Colonic mucosa (tissue), 4 donors: ENCODE measurements at places on chromosomes 13 and 19. TPM values are rescaled to one million over a fixed set of nuclear protein-coding genes. Genes with fewer than 3 reads are reported as not detected.

DNA sequence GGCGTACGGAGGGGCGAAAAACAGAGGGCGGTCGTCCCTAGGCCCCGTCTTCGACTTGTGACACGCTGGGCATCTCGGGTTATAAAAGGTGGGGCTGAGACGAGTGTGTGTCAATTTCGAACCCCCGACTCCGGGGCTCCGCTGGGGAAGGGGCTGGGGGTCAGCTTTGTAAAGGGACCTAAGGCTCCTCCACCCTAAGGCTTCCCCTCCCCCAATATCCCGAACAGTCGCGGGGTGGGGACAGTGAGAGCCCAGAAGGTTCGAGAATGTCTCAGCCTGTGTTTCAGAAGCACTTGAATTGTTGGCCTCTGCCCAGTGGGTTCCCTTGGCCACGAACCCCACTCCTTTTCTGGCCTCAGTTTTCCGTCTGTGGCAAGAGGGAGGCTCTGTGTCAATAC is 450 bp downstream of the SELENOW start:
- DNase-seq = peak; percentile 78
- H3K36me3 ChIP-seq = no peaks in the 10 kb centered on the region
- H3K27ac ChIP-seq = peak overlapping the region; percentile 90

- H3K36me3 ChIP-seq = no peaks in the 10 kb centered on the region
- no peaks in the 10 kb centered on the region for H3K4me1 ChIP-seq
- H3K27ac ChIP-seq = no peak overlapping the region
- DNase-seq = no peak
Measured at GRCh38 chr13:82661126-82661525, 1221.1 kb downstream of the SLITRK1 start.

- no peak overlapping the region for H3K4me3 ChIP-seq
- no peak for DNase-seq
- H3K4me1 ChIP-seq = no peaks in the 10 kb centered on the region
- no peak overlapping the region for H3K27ac ChIP-seq
- H3K36me3 ChIP-seq = no peaks in the 10 kb centered on the region
Measured at GRCh38 chr13:70023516-70023915, 84.1 kb upstream of the ATXN8OS start.

GRCh38 chr19:17163652-17164051 is 51.5 kb upstream of the USE1 start:
- H3K4me3 ChIP-seq = no peak overlapping the region
- no peaks in the 10 kb centered on the region for H3K4me1 ChIP-seq
- H3K27me3 ChIP-seq = no peaks in the 10 kb centered on the region

GRCh38 chr19:41968751-41969595 is 9.9 kb upstream of the RABAC1 start:
- no peaks in the 10 kb centered on the region for H3K36me3 ChIP-seq
- H3K4me3 ChIP-seq = no peak overlapping the region
- no peak for DNase-seq
- no peaks in the 10 kb centered on the region for H3K4me1 ChIP-seq
- no peaks in the 10 kb centered on the region for H3K27me3 ChIP-seq

- H3K4me1 ChIP-seq = no peaks in the 10 kb centered on the region
- no peak for DNase-seq
- no peak overlapping the region for H3K27ac ChIP-seq
- H3K27me3 ChIP-seq = no peaks in the 10 kb centered on the region
Measured at GRCh38 chr13:66967811-66968597, 262.1 kb downstream of the PCDH9 start.

DNA sequence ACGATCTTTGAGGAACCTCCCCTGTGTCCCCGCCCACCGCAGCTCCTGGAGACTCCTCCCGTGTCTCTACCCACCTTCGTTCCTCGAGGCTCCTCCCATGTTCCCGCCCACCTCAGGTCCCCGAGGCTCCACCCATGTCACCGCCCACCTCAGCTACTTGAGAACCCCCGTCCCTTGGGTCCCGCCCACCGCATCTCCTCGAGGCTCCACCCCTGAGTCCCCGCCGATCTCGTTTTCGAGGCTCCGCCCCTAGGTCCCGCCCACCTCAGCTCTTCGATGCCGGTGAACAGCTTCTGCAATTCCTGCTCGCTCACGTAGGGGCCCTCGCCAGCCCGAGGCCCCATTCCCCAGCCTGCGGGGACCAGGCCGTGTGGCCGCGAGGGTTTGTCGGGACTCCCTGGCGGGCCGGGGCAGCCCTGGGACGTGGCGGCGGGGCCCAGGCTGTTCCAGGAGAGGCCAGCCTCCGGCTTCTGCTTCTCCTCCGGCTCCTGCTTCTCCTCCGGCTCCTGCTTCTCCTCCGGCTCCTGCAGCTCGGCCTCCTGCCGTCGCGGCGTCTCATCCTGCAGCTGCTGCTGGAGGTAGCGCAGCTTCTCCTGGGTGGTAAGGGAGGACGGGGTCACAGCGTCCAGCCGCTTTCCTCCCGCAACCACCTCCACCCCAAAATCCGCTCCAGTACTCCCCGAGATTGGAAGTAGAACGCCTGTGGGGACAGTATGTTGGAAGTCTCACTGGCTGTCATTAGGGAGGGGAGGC is 16.7 kb downstream of the TSKS start:
- H3K4me3 ChIP-seq = no peak overlapping the region
- H3K4me1 ChIP-seq = no peaks in the 10 kb centered on the region
- no peak overlapping the region for H3K27ac ChIP-seq

- no peaks in the 10 kb centered on the region for H3K36me3 ChIP-seq
- H3K4me1 ChIP-seq = no peaks in the 10 kb centered on the region
- peak overlapping the region; percentile 100 for H3K27ac ChIP-seq
Measured at GRCh38 chr13:19864024-19864745, 736 bp upstream of the ZMYM5 start.

The C1QTNF9B gene
- not detected for total RNA-seq

The CTU1 gene
- total RNA-seq = 6.1 TPM

The KANK3 gene
- total RNA-seq = 2.7 TPM
